ENCODE measurements at places on chromosomes 3 and 15. TPM values are rescaled to one million over a fixed set of nuclear protein-coding genes. Genes with fewer than 3 reads are reported as not detected.

DNA sequence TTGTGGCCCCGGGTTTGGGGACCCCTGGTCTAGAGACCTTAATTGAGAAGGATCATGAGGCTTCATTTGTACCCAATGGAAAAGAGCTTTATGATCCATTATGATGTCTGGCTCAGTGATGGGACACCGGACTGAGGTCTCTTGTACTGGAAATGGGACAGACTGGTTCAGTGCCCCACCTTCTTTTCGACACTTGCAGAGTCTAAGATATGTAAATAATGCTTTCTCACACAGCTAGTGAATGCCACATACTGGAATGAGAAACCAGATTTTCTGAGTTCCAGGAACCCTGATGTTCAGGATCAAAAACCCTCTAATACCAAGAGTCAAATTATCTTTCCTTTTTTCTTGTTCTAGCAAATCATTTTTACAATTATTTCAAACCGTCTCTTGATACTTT, 116.3 kb upstream of the ARPP21 start:
- DNase-seq: no peak

DNA sequence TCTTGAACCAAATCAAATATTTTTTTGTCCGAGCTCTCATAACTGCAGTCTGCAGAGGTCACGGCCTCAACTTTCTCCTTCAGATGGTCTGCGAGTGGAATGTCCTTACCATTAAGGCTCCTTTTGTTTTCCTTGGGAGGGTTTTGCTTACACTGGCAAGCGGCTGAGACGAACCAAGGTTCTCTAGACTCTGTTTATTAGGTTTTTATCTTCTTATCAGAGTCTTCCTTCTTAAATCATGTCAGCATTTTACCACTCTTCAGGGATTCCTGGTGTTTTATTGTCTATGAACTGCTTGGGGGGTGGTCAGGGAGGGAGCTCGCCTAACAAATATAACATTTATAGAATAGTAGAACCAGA, 773.7 kb upstream of the NR2F2 start:
- DNase-seq: no peak

DNA sequence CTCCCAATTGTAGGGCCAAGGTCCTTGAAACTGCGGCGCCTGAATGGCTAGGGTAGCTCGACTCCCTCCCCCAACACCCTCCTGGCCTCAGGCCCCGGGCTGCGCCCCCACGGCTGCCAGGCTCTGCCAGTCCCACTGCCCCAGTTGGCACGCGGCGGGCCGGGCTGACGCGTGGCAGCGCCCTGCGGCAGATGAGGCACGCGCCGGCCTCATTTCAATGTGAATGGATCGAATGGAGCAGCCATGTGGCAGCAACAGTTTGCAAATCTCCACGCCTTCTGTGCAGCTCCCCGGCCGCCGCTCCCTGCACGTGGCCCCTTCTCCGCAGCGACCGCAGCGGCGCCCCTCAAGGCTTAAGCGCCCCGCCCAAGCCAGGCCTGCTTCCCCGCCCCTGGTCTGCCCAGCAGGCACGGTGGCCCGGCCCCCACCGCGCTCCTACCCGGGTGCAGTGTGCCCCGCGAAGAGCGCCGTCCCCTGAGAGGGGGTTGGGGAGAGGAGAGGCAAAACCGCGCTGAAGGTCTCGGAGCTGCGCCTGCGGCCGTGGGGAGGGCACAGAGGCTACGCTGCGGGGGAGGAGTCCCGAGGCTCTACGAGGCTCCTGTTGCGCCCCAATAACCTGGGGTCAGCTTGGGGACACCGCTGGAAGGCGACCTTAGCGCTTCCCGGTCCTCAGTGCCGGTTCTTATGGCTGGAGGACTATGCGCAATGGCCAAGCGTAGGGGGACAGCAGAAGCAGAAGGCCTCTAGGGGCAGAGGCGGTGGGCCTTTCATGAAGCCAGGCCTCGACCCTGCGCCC, 3.1 kb upstream of the DLL4 start:
- DNase-seq: no peak

DNA sequence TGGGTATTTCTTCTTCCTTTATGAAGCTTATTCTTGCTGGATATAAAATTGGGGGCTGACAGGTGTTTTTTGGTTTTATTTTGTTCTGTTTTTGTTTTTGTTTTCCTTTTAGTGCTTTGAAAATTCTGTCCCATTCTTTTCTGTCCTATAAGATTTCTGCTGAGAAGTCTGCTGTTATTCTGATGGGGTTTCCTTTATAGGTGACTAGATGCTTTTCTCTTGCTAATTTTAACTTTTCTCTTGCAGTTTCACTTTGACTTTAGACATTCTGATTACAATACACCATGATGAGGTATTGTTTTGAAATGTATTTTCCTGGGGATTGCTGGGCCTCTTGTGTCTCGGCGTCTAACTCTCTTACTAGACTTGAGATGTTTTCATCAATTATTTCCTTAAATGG, 22.8 kb downstream of the TTC14 start:
- DNase-seq: no peak

- DNase-seq: no peak
Observed at GRCh38 chr3:127342735-127343134, 54.9 kb upstream of the PRR20G start.

DNA sequence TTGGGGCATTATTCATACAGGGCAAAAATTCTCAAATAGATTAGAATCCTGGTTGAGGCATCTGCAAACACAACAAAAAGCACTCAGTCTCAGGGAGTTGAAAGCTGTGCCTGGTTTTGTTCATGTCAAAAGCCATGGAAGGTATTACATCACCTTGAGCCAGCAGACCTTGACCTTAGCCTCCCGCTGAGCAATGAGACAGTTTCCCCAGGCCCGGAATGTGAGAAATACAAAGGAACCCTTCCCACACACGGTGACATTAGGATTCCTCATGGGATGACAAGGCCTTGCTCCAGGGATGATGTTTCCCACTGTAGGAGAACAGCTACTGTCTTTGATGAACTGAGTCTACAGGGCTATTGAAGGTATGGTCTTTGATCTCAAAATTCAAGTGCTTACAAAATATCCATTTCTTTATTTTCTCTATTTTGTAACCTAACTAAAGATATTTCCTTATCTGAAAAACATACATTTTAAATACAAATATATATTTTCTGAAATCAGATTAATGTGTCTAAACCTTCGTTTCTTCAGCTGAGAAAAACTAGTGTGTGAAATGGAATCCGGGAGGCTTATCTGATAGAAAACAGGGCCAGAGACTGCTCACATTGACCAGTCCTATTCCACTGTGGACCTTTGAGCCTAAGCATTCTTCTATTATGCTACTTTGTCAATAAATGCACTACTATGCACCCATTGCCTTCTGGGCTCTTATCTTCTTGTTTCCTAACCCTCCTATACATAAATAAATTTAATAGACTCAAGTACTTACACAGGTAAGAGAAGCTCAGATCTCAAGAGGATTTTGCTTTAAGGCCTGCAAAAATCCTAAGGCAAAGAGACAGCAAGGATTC, 298.2 kb downstream of the KBTBD8 start:
- DNase-seq: no peak

DNA sequence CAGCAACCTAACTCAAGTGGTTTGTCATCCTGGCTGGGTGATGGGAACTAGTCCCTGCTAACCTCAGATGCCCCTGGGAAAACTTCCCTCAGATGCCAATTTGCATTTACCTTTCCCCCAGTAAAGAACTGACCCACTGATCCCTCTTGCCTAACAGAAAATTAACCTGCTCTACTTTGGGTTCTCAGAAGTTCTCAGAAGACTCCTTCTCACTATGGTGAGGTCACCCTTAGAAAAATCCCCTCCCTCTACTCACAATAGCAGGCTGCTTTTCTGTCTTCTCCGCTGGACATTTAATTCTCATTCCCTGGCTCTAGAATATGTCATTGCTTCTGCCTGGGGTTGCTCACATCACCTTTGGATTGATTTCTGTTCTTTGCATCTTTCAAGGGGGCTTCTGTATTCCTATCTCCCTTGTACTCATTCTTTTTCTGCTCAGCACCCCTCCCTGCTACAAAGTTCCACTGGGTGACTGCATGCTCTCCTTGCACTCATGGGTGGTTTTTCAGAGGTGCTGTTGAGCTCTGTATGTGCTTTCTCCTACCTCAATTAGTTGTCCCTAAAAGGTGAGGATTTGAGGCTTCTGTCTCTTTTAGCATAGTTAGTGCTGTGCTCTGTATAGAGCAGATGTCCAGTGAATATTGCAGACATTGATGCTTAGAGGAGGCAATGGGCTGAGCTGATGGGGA, 869 bp downstream of the PLA1A start:
- DNase-seq: no peak

- no peak for DNase-seq
Observed at GRCh38 chr15:57505949-57506391, 85.7 kb upstream of the MYZAP start.

DNA sequence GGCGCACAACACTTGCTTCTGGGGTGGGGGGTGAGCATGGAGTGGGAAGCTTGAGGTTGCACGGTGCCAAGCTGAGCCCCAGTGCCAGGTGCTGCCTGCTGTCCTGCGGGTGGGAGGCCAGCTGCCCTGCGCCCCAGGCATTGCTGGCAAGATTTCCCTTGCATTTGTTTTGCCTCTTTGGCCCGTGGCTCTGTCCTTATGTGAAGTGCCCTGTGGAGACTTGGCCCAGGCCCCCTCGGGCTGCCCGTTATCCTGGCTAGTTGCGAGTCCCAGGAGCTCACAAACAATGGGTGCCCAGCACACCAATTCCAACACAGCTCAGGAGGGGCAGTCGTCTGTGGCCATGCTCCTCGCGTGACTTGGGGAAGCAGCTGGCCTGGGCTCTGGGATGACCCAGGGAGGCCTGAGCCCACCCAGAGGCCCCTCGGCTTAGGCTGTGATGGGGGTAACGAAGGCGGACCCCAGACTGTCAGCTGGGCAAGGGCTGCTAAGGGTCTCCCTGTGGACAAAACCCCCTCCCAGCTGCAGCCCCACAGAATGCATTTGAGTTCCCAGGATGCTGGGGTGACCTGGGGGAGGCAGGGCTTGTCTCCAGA, 5.9 kb downstream of the C3orf22 start:
- no peak for DNase-seq

GRCh38 chr3:188680189-188680588, 491.6 kb upstream of the TPRG1 start:
- DNase-seq: no peak

- no peak for DNase-seq
Observed at GRCh38 chr3:47404955-47405790, 24.4 kb downstream of the PTPN23 start.

DNA sequence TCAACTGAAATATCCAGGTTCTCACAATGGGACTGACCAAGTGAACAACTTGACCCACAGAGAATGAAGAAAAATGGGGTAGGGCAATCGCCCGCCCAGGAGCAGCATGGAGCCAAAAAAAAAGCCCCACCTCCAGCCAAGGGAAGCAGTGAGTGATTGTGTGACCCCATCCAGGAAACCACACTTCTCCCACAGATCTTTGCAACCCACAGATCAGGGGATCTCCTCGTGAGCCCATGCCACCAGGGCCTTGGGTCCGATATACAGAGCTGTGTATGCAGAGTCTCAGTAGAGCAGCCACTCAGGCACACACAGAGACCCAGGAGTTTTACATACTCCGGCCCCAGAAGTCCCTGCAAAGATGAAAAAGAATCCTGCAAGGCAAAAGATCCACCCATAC, 35.7 kb downstream of the PYGO1 start:
- no peak for DNase-seq

- DNase-seq: no peak
Observed at GRCh38 chr3:136990826-136991225, 33.0 kb downstream of the IL20RB start.

DNA sequence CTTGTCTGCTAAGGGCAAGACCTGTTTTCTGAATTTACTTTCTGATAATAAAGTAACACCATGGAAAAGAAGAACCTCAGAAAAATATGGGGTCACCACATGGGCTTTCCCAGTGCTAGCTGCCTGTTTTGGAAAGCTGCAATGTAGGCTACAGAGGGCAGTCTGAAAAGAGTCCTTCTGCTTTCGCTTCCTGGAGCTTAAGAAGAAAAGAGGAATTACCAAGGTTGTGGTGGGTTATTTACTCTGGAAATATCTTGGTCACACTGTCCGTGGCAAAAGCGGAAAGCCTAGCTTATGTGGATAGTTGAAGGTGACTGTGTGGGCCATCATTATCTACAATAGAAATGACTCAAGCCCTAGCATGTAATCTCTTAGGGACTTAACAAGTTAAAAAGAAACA, 31.7 kb upstream of the IP6K2 start:
- no peak for DNase-seq

DNA sequence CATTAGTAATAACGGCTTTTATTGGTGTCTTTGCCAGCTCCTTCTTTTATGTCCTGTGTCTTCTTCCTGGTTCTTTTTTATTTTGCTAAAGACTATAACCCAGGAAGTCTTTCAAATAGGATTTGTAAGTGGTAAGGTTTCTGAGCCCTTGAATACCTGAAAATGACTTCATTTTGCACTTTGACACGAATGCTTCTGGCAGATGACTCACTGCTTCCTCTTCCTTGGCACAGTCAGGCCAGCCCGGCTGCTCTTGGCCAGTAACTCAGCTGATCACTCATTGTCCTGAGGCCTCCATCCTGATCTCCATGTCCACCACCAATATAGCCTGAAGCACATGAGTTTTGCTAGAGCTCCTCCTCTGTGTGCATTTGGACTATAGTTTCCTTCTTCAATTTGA, 48.7 kb upstream of the NR2E3 start:
- no peak for DNase-seq

DNA sequence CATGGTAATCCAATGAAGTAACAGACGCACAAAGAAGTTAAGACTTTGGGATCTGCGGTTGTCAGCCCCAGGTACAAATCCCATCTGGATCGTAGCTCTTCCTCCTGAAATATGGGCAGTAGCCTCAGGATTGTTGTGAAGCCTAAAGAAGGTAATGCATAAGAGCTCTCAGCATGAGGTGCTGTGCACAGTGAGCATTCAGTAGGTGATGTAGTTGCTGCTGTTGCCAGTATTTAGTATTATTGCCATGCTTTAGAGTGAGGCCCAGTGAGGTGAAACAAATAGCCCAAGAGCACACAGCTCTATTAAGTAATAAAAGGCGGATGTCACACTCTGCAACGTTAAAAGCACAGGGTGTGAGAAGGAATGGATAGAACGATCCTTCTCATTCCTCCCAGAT, 225.7 kb downstream of the GABRG3 start:
- no peak for DNase-seq

SCN5A gene
- 0.47 TPM for total RNA-seq

ZNF80 gene
- 2.3 TPM for total RNA-seq

CCDC39 gene
- not detected for total RNA-seq

CPNE9 gene
- total RNA-seq: not detected

TMC3 gene
- total RNA-seq: not detected

MASP1 gene
- not detected for total RNA-seq

KCNMB2 gene
- not detected for total RNA-seq

RAP2B gene
- 17.8 TPM for total RNA-seq

GOLGA8H gene
- not detected for total RNA-seq

GNAT1 gene
- not detected for total RNA-seq

All from CD8-positive, alpha-beta memory T cell (primary cell).